ENCODE measurements at places on chromosomes 5 and 9.
A peak's percentile ranks its signal among the peaks of the same experiment; 100 is the strongest.

GRCh38 chr9:120538339-120538738 lies 41.6 kb downstream of the CDK5RAP2 start:
- DNase-seq = no peak

GRCh38 chr5:172637110-172637580 lies 3.9 kb upstream of the NEURL1B start:
- DNase-seq = no peak

DNA sequence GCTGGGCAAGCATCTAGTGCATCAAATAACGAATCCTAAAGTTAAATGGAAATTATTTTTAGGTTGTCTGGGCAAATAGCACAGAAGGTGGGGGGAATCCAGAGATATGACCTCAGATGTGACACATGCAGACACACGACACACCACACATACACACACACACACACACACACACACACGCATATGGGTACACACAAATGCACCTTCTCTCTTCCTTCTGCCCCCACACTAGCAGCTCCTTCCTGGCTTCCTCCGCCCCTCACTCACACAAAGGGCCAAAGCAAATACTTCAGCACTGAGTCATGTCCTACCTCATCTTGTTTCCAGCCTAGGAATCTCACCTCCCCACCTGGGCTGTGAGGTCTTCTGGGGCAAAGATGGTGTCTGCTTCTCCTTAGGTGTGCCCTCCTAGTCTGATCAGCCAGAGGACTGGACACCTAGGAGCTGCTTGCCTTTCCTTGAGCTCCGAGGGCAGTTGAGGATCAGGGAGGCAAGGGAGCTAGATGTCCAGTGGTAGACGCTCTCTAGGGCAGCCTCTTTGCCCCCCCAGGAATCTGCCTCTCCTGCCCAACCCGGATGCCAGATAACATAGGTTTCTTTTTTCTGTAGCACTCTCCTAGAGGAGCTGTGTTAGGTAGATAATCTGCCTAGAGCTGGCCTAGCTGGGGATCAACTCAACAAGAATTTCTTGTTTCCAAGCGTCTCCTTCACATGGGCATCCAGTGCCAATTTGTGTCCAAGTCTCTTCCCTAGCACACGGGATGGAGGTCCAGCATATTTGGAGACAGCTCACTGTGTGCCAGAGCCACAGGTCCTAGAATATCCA lies 14.3 kb upstream of the JADE2 start:
- peak; percentile 80 for DNase-seq

- no peak for DNase-seq
These were observed 263.3 kb upstream of the IL12B start for GRCh38 chr5:159593518-159594073.

DNA sequence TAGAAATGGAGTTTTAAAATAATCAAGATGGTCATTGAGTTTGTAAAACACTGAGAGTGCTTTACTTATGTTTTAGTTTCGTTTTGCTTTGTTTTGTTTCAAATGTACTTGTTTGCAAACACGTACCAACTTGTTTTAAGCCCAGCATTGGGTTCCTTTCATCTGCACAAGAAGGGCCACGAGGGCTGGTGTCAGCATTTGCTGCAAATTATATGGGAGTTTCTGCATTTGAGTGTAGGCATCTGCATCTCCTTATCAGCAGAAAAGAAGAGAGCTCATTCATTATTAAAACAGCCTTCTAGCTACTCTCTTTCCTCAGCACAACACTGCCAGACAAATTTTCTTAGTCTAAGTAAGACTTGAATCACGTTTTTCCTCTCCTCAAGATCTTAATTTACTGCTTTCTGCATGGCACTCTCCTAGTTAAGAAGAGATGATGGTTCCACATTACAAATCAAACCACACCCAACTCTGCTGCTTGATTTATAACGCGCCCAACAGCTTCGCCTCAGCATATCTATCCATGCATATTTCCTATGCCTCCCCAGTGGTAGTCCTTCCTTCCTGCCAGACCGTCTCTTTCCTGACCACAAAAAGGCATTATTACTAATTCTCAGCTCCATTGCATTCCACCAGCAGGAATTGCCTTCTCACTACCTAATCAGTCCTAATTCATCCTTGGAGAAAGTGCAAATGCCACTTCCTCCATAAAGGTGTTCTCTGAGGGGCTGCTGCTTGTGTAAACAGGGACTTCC lies 95.2 kb upstream of the CAST start:
- no peak for DNase-seq

DNA sequence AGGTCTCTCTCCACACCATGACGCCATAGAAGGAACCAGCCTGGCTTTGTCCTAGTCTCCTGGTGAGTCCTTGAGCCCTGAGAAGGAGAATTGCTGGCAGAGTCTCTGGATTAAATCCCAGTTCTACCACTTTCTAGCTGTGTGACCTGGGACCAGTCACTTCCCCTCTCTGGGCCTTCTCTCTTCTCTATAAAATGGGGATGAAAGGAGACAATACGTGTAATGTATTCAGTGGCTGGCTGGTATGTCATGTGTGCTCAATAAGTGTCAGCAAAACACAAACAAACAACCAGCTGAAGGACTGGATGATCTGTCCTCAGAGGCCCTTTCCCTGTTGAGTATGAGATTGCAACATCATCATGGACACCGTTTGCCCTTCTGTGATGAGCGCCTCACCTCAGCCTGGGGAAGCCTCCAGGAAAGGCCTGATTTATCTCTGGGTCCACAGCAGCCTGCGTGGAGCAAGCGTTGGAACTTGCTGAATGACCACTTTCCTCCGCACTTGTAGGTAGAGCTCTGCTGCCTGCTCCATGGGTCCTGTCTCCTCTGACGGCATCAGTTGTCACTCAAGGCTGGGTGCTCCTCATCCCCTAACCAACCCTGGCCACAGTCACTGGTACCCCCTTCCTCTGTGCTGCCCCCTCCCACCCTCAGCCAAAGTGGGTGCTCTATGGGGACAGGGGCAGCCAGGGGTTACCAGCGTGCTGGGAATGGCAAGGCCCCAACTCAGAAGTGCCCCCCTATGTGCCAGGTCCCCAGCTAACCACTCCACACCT lies 3.6 kb upstream of the NR5A1 start:
- no peak for DNase-seq

- DNase-seq = no peak
These were observed 1.0 kb upstream of the EFNA5 start for GRCh38 chr5:107671742-107672210.

GRCh38 chr5:77936365-77936693 lies 160.2 kb upstream of the TBCA start:
- no peak for DNase-seq

- DNase-seq = no peak
These were observed 40.5 kb upstream of the TRIO start for GRCh38 chr5:14102666-14103065.

DNA sequence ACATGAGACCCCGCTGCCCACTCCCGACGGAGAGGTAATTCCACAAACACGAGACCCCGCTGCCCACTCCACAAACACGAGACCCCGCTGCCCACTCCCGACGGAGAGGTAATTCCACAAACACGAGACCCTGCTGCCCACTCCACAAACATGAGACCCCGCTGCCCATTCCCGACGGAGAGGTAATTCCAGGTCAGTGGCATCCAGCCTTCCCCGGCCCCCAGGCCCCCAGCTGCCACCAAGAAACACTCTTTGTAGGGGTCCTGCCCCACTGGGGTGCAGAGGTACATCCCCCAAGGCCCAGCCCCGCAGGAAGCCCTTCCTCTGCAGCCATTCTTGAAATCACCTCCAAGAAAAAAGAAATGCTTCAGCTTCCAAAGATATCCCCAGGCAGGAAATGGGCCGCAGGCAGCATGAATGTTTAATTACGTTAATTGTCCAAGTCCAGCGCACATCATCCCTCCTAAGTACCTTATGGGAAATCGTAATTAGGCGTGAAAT lies 115.9 kb downstream of the ADAMTS2 start:
- DNase-seq = no peak

- no peak for DNase-seq
These were observed 50.2 kb upstream of the SAP30L start for GRCh38 chr5:154395407-154396106.

DNA sequence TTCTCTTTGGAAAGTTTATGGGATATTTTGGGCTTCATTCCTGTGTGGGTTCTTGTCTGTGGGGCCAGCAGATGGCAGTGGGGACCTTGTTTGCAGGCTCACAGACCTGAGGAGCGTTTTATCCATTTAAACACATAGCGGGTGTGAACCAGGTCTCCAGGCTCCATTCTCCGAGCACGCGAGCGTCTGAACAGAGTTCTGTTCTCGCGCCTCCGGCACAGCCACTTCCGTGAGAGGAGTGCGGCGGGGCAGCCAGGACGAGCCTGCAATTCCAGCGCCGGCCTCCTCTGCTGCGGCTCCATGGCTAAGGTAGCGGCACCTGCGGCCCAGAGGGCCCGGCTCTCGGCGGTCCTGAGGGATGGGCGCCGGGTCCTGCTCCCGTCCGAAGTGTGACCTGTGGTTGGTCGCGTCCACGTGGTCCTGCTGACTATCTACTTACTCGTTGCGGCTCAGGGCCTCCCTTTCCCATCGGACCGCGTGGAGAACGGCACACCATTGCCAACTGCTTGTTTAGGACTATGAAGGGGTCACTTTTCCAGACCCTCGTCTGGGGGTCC lies 7.3 kb downstream of the NRARP start:
- DNase-seq = peak; percentile 21

GRCh38 chr5:135491552-135492318 lies 39.6 kb upstream of the TIFAB start:
- DNase-seq = no peak

GRCh38 chr5:35482167-35482755 lies 135.4 kb upstream of the SPEF2 start:
- no peak for DNase-seq

DNA sequence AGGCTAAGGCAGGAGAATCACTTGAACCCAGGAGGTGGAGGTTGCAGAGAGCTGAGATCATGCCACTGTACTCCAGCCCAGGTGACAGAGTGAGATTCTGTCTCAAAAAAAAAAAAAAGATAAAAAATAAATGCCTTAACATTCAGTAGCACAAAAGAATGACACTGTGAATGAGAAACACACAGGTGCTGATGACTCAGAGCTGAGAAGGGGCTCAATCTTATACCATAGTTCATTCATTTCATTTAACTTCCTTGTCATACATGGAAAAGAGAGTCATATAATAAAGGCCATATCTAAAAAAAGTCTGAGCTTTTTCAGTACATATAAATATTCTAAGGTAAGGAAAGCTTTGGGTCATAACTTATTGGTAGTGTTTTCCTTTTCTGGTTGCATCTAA lies 40.6 kb downstream of the WWC1 start:
- no peak for DNase-seq

DNA sequence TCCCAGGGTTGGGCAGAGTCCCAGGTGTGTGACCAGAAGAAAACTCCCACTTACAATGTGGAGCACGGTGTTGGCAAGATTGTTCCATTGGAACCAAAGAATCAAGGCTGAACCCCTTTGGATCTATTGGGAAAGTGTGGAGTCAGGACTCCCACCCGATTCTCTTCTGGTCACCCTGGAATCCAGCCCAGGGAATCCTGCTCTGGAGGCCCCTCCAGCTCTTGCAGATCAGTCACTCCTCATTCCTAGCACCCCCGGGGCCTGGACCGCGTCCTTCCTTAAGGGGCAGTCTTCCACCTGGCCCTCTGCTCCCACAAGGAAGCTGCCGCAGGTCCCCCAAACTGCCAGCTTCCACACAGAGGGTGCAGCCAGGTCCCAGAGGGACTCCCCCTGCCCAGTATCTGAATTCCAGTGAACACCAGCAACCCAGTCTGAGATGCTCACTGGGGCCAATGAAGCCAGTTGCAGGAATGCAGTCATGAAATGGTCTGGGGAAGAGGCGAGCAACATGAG lies 170.1 kb downstream of the GADD45G start:
- DNase-seq = no peak

GRCh38 chr9:27468462-27469110 lies 55.5 kb upstream of the IFNK start:
- no peak for DNase-seq

DNA sequence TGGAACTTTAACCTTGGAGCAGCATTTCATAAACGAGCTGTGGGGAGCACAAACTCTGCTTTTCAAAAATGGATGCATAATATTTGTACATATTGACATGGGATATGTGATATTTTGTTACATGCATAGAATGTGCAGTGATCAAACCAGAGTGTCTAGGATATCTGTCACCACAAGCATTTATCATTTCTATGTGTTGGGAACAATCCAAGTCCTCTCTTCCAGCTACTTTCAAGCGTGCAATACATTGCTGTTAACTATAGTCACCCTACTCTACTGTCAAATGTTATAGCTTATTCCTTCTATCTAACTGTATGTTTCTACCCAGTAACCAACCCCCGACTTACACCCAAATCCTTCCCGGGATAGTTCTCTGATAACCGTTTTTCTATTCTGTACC lies 15.0 kb upstream of the C5orf58 start:
- DNase-seq = no peak

- no peak for DNase-seq
These were observed 569.8 kb upstream of the RIOK2 start for GRCh38 chr5:97752871-97753270.

DNA sequence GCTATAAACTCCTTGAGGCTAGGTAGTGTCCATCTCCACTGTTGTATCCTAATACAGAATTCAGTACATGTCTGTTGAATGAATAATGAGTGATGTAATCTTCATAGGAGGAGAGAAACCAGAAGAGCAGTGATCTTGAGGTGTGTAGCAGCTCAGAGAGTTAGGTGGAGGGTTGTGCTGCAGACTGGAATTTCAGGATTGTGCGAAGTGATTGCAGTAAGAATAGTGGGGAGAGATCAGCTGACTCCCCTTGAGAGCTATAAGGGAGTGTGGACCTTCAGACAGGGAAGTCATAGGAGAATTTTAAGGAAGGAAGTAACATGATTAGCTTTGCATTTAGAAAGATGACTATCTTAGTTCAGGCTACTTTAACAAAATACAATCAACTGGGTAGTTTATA lies 4.4 kb downstream of the SNX24 start:
- DNase-seq = no peak

GRCh38 chr5:10017786-10018185 lies 231.9 kb downstream of the ATPSCKMT start:
- DNase-seq = no peak

Data from activated CD4-positive, alpha-beta memory T cell treated with anti-CD3 and anti-CD28 coated beads for 36 hours (primary cell).